ENCODE measurements at places on chromosomes 4 and X.

DNA sequence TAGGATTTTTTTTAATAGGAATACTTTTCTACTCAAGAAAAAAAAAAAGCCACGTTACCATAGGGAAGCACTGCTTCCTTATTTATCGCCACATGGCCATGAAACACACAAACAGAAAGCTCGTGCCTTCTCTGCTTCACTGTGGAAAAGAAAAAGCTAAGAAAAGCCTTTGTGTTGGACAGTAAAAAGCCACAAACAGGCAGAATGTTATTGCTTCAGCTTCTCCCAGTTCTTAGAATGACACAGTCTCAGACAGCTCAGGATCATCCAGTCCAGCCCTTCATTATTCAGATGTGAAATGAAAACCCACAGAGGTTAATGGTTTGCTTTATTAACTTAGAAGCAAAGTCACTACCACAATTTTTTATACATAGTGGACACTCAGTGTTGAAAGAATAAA is 181.6 kb upstream of the NOCT start:
- no peak for DNase-seq

DNA sequence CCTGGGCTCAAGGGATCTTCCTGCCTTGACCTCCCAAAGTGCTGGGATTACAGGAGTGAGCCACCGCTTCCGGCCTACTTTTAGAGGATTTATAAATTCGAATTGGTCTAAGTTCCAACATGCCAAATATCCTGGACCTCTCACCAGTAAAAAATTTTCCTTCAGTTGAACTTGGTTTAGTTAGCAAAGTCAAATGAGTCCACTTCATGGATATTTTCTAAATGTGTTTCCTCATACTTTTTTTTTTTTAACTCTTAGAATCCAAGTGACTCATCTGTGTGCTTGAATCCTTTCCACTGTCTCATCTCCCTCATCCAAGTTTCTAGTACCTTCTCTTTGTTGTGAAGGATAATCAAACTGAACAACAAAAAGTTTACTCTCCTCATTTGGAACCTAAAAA is 49.7 kb downstream of the RBM47 start:
- no peak for DNase-seq

- no peak for DNase-seq
These were observed 48.8 kb downstream of the IGFBP7 start for GRCh38 chr4:57061395-57061794.

GRCh38 chr4:81069706-81070331 is 39.3 kb downstream of the BMP3 start:
- DNase-seq = peak; percentile 31

Measured in T-helper 2 cell treated with Interferon-gamma antibody and Interleukin-4, amounts not matched to agents 5 μg/mL and 100 μg/mL, for 36 hours (primary cell).